Adrenal gland (tissue), 19 donors: ENCODE measurements at places on chromosomes 7 and 10. TPM values are rescaled to one million over a fixed set of nuclear protein-coding genes. Genes with fewer than 3 reads are reported as not detected.

WIPF3 gene
- total RNA-seq: 1.3 TPM

CLCN1 gene
- not detected for total RNA-seq

GRCh38 chr10:36097696-36098095 lies 455.6 kb upstream of the FZD8 start:
- DNase-seq: no peak

GRCh38 chr7:41700044-41700471 lies 2.8 kb downstream of the INHBA start:
- no peak for DNase-seq

- no peak for DNase-seq
Observed at GRCh38 chr7:139562961-139563565, 39.6 kb downstream of the CLEC2L start.

- DNase-seq: no peak
Observed at GRCh38 chr10:104144931-104145330, 23.0 kb downstream of the SFR1 start.

DNA sequence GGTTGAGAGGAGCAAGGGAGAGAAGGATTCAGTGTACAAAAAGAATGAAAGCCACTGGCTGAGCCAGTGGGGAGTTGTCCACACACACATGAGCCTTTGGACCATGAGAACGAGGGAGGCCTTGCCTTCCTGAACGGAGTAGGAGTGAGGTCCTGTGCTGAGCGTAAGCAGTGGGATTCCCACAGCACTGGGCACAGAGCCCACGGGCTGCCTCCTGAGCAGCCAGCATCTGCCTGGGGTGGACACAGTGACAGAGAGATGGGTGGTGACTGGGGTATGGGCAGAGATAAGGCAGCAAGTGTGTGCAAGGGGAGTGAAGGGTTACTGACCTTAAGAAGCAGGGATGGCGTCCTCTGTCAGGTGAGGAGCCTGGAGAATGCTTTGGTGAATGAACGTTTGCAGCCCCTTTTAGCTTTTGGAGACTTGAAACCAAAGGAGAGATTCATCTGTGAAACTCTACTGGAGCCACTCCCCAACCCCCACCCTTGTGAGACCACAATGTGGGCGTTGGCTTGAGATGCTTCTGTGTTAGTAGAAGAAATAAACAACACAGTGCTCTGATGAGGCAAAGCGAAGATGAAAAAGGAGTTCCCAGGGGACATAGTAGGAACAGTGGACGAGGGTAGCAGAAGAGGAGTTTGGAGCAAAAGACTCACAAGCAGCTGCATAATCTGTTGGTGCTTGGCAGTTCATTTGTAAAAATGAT lies 56.5 kb downstream of the FIGNL1 start:
- DNase-seq: no peak

CALHM1 gene
- not detected for total RNA-seq

GRCh38 chr10:16519908-16520861 lies 1.5 kb downstream of the C1QL3 start:
- no peak for DNase-seq

PPP1R9A gene
- total RNA-seq: 42.6 TPM

DNA sequence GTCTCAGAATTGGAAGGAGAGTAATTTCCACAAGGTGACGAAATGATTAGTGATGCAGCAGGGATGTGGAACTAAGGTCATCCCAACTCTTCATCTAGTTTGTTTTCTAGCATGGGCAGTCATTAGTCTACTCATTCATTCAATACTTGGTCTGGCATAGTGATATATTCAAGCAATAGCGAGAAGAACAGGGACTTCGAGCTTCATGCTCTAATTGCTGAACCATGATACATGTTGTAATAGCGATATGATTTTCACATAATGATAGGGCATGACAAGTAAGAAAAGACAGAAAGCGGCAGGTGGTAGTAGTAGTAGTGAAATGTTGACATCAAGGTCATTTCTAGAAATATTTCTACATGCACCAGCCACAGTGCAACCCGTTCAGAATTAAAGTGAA lies 652.1 kb downstream of the PHTF2 start:
- no peak for DNase-seq

NAT16 gene
- not detected for total RNA-seq
